ENCODE measurements at places on chromosomes 1 and 21.

DNA sequence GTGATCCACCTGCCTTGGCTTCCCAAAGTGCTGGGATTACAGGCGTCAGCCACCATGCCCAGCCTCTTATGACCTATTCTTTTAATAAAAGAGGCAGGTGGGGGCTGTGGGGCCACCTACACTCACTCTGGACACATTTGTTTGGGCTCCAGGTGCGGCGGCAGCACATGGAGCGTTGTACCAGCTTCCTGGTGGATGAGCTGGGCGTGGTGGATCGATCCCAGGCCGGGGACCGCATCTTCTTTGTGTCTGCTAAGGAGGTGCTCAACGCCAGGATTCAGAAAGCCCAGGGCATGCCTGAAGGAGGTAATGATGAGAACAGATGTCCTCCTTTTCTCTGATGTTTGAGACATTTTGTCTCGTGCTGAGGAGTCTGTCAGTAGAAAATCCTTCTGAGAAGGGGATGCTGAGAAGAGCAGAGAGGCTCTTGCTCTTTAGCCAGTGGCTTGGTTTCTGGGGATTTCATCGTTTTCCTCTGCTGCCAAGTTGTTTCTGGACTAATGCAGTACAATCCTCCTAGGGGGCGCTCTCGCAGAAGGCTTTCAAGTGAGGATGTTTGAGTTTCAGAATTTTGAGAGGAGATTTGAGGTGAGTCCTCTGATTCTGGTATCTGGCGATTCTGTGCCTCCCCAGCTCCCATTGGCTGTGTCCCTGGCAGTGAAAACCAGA is 17.9 kb upstream of the MIIP start:
- H3K27me3 ChIP-seq = no peaks in the 10 kb centered on the region
- H3K36me3 ChIP-seq = peaks cover 100% of the 10 kb centered on the region
- DNase-seq = no peak
- H3K4me1 ChIP-seq = peaks cover 33% of the 10 kb centered on the region

DNA sequence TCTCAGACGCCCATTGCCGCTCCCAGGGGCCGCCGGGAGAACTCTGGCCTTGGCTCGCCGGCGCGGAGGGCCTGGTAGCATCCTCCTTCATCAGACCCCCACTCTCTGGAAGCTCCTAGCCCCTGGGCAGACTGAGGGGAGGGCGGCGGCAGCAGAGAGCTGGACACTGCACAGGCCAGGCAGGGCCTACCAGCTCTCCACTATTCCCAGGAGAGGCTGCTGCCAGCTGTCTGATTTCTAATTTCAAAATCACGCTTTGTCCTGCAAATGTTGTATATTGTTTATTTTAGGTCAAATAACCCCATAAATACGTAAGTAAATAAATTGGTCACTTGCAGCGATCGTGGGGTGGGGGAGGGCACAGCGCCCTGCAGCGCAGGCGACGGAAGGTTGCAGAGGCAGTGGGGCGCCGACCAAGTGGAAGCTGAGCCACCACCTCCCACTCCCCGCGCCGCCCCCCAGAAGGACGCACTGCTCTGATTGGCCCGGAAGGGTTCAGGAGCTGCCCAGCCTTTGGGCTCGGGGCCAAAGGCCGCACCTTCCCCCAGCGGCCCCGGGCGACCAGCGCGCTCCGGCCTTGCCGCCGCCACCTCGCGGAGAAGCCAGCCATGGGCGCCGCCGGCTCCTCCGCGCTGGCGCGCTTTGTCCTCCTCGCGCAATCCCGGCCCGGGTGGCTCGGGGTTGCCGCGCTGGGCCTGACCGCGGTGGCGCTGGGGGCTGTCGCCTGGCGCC is at the start of gene MTARC1:
Gene MTARC1, plus strand, starts transcription at position 577 of the 732 bp plus-strand sequence. Its CDS starts 32 bp downstream, at position 609.
- peaks cover 37% of the 10 kb centered on the region for H3K4me1 ChIP-seq
- H3K4me3 ChIP-seq = peak within 1 kb of the TSS; percentile 78
- peaks cover 29% of the 10 kb centered on the region for H3K36me3 ChIP-seq
- peak within 1 kb of the TSS; percentile 81 for H3K27ac ChIP-seq
- no peaks in the 10 kb centered on the region for H3K27me3 ChIP-seq

GRCh38 chr1:176785056-176785455 is 322.1 kb downstream of the PAPPA2 start:
- no peaks in the 10 kb centered on the region for H3K36me3 ChIP-seq
- peaks cover 4% of the 10 kb centered on the region for H3K4me1 ChIP-seq
- H3K27ac ChIP-seq = no peak overlapping the region
- no peaks in the 10 kb centered on the region for H3K27me3 ChIP-seq
- H3K4me3 ChIP-seq = no peak overlapping the region

GRCh38 chr1:74579425-74579824 is 67.0 kb upstream of the LRRC53 start:
- DNase-seq = no peak
- H3K27me3 ChIP-seq = peaks cover under 1% of the 10 kb centered on the region
- H3K36me3 ChIP-seq = no peaks in the 10 kb centered on the region
- no peak overlapping the region for H3K4me3 ChIP-seq
- H3K27ac ChIP-seq = no peak overlapping the region
- H3K4me1 ChIP-seq = no peaks in the 10 kb centered on the region

DNA sequence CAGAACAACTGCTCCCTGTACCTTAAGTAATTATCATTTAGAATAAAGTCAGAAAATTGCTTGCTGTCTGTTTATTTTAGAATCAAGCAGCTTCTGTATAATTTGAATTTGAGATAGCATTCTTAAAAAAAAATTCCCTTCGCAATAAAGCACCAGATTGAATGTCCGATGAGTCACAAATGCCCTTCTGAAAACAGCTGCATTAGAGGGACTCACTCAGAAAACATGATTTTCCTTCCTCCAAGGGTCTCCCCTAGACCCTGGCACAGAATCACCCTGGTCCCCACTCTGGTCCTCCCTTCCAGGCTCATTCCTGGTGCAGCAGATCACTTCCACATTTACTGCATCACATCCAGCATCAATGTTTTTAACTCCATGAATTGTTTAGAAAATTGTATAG is 471.1 kb upstream of the VAMP3 start:
- no peak for DNase-seq
- no peak overlapping the region for H3K4me3 ChIP-seq
- H3K4me1 ChIP-seq = peaks cover 22% of the 10 kb centered on the region
- no peak overlapping the region for H3K27ac ChIP-seq
- no peaks in the 10 kb centered on the region for H3K36me3 ChIP-seq

DNA sequence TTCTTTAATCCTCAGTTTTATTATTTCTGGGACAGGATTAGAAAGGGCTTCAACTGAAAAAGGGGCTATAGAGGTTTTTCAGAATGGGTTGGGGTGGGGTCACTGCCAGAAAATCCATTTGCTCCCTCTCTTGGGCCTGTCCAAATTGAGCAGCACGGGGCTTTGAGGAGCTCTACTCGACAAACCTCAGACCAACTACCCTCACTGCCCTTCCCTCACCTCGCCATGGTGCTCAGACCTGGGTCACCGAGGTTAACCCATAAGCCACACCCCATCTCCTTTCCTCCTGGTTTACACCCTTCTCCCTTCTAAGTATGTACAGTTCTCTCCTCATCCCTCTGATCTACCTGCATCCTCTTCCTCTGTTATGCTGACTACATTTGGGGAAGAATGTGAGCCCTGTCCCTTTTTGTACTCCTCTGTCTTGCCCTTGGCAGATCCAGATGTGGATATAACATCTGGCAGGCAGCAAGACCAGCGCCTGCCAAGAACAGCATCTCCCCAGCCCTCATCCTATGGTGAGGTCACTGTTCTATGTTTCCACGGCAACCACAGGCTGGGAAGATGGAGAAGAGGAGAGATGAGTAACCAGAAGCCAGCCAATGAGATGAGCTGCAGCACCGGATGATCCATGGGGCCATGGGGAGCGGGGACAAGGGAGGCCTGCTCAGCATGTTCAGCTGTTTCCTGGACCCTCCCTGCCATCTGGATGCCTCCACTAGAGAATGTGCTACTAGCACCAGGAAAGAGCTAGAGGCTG is 3.7 kb upstream of the FABP3 start:
- H3K36me3 ChIP-seq = peaks cover 8% of the 10 kb centered on the region
- DNase-seq = no peak
- H3K4me3 ChIP-seq = no peak overlapping the region
- H3K27me3 ChIP-seq = no peaks in the 10 kb centered on the region

DNA sequence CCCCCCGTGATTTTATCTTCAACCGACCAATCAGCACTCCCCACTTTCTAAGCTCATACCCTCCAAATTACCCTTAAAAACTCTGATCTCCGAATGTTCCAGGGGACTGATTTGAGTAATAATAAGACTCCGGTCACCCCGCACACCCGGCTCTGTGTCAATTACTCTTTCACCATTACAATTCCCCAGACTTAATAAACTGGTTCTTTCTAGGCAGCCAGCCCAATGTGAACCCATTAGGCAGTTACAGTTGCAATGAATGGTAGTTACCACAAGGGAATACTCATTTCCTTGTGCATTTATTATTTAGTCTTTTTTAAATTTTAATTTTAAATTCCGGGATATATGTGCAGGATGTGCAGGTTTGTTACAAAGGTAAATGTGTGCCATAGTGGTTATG is 177.9 kb downstream of the HFM1 start:
- no peak for DNase-seq
- no peaks in the 10 kb centered on the region for H3K36me3 ChIP-seq
- H3K27me3 ChIP-seq = no peaks in the 10 kb centered on the region
- H3K4me1 ChIP-seq = no peaks in the 10 kb centered on the region

DNA sequence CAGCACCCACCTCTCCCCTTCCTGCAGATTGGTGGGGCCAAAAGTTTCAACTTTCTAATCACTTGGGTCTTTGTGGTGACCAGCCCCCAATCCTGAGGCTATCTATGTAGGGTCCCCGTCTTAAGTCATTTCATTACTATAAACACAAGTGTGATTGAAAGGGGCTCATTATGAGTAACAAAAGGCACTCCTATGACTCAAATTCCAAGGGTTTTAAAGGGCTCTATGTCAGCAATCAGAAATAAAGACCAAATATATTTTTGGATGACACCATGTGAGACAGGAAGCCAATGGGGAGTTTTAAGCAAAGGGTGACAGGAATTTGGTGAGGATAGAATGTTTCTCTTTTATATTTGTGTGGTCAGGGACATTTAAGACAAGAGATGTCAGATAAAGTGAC is 6.2 kb downstream of the ERO1B start:
- no peaks in the 10 kb centered on the region for H3K27me3 ChIP-seq
- H3K27ac ChIP-seq = no peak overlapping the region
- H3K36me3 ChIP-seq = no peaks in the 10 kb centered on the region
- no peak overlapping the region for H3K4me3 ChIP-seq

DNA sequence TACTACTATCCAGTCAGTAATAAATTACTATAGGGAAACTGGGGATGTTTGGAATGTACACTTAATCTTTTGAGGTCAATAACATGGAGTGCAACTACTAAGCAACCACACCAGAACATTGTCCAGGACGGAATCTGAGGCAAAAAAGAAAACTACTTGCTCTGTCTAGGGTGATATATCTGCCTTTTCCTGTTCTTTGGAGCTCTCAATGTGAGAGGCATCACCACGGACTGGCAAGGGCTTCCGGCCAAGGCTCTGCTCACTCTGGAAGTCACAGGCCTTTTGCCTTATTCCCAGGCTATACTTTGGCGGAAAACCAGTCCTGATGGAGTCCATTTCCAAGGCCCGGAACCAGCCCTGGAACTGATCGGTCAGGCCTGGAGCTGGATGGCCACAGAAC is 94.2 kb downstream of the DTL start:
- H3K27me3 ChIP-seq = no peaks in the 10 kb centered on the region
- no peak overlapping the region for H3K27ac ChIP-seq
- DNase-seq = no peak

- peaks cover 4% of the 10 kb centered on the region for H3K4me1 ChIP-seq
- H3K36me3 ChIP-seq = no peaks in the 10 kb centered on the region
- no peak overlapping the region for H3K27ac ChIP-seq
- no peaks in the 10 kb centered on the region for H3K27me3 ChIP-seq
- H3K4me3 ChIP-seq = no peak overlapping the region
- DNase-seq = no peak
Observed at GRCh38 chr1:101435831-101436511, 199.2 kb downstream of the S1PR1 start.

GRCh38 chr1:234675572-234675971 is 65.6 kb upstream of the IRF2BP2 start:
- peak overlapping the region; percentile 64 for H3K4me3 ChIP-seq
- peaks cover 13% of the 10 kb centered on the region for H3K4me1 ChIP-seq
- no peaks in the 10 kb centered on the region for H3K36me3 ChIP-seq
- H3K27ac ChIP-seq = peak overlapping the region; percentile 70
- H3K27me3 ChIP-seq = no peaks in the 10 kb centered on the region

DNA sequence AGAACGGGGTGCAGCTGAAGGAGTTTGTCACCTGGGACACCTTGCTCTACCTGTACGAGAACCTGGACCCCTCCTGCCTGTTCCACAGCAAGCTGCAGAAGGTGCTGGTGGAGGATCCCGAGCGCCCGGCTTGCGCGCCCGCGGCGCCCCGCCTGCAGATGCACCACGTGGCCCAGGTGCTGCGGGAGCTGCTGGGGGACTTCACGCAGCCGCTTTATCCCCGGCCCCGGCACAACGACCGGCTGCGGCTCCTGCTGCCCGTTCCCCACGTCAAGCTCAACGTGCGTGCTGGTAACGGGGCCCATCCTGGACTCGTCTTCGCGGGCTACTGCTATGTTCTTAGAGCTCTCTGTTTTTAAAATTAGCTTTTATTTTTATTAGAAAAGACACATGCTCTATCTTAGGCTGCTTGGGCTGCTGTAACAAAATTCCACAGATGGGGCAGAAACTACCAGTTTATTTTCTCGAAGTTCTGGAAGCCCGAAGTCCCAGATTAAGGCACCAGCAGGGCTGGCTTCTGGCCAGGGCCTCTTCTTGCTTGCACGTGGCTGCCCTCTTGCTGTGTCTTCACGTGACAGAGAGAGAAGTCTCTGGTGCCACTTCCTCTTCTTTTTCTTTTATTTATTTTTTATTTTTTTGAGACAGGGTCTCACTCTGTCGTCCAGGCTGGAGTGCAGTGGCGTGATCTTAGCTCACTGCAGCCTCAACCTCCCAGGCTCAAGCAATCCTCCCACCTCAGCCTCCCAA is 38.1 kb downstream of the TRPM2 start:
- no peaks in the 10 kb centered on the region for H3K4me1 ChIP-seq
- no peak overlapping the region for H3K4me3 ChIP-seq
- no peaks in the 10 kb centered on the region for H3K36me3 ChIP-seq
- peak; percentile 64 for DNase-seq
- H3K27ac ChIP-seq = no peak overlapping the region
- H3K27me3 ChIP-seq = peaks cover 52% of the 10 kb centered on the region

- peaks cover 9% of the 10 kb centered on the region for H3K4me1 ChIP-seq
- peaks cover 14% of the 10 kb centered on the region for H3K27me3 ChIP-seq
- no peak overlapping the region for H3K4me3 ChIP-seq
Observed at GRCh38 chr1:220983877-220984635, 104.8 kb downstream of the HLX start.

DNA sequence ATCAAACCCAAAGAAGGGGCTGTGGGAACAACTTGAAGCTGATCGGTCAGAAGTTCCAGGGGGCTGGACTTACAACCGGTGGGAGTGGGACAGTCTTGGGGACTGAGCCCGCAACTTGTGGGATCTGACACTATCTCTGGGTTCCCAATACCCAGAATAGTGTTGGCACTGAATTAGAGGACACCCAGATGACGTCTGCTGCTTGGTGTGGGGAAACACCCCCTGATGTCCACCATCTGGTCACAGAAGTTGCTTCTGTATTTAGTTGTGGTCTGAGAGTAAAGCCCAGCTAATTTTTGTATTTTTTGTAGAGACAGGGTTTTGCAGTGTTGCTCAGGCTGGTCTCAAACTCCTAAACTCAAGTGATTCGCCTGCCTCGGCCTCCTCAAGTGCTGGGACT is 28.8 kb downstream of the SERBP1 start:
- peaks cover 17% of the 10 kb centered on the region for H3K4me1 ChIP-seq
- no peak for DNase-seq
- H3K36me3 ChIP-seq = no peaks in the 10 kb centered on the region
- no peaks in the 10 kb centered on the region for H3K27me3 ChIP-seq
- no peak overlapping the region for H3K27ac ChIP-seq

- no peaks in the 10 kb centered on the region for H3K36me3 ChIP-seq
- no peaks in the 10 kb centered on the region for H3K4me1 ChIP-seq
- no peaks in the 10 kb centered on the region for H3K27me3 ChIP-seq
Observed at GRCh38 chr1:178885869-178886268, 15.0 kb upstream of the ANGPTL1 start.

GRCh38 chr1:246181241-246181640 is 325.8 kb downstream of the SMYD3 start:
- no peaks in the 10 kb centered on the region for H3K36me3 ChIP-seq
- no peak overlapping the region for H3K4me3 ChIP-seq
- no peak overlapping the region for H3K27ac ChIP-seq
- H3K4me1 ChIP-seq = peaks cover 20% of the 10 kb centered on the region

All from left ventricle myocardium inferior (tissue), 1 donor.